ENCODE measurements at places on chromosomes 12 and 14.

DNA sequence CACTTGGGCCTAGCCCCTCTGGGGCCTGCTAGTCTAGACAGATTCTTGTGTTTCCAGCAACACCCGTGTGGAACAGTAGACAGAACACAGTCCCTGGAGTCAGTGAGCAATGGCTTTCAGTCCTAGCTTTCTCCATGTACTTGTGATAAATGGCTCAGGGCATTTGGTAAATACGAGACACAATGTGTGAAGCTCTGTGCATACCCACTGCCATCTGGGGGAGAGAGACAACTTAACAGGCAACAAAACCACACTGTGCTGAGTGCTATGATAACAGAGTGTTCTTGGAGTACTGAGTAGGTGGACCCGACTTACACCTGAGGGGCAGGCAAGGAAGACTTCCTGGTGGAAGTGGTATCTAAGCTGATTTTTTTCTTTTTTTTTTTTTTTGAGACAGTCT lies 86.3 kb upstream of the TBX3 start:
- DNase-seq: no peak

GRCh38 chr14:73715707-73716106 lies 1.5 kb upstream of the PNMA1 start:
- no peak for DNase-seq

- DNase-seq: no peak
These were observed 29.2 kb downstream of the ITPK1 start for GRCh38 chr14:93086441-93087055.

DNA sequence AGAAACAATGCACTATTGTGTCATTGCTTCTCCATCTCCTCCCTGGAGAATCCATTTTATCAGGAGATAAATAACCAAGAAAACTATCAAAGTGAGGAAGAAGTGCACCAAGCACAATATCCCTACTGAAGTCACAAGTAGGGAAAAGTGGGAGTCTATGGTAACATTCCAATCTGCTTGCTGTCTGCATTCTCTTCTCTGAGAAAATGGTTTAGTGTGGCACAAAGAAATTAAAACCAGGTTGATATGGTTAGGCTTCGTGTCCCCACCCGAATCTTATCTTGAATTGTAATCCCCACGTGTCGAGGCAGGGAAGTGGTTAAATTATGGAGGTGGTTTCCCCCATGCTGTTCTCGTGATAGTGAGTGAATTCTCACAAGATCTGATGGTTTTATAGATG lies 209.7 kb downstream of the PRKD1 start:
- DNase-seq: peak; percentile 63

DNA sequence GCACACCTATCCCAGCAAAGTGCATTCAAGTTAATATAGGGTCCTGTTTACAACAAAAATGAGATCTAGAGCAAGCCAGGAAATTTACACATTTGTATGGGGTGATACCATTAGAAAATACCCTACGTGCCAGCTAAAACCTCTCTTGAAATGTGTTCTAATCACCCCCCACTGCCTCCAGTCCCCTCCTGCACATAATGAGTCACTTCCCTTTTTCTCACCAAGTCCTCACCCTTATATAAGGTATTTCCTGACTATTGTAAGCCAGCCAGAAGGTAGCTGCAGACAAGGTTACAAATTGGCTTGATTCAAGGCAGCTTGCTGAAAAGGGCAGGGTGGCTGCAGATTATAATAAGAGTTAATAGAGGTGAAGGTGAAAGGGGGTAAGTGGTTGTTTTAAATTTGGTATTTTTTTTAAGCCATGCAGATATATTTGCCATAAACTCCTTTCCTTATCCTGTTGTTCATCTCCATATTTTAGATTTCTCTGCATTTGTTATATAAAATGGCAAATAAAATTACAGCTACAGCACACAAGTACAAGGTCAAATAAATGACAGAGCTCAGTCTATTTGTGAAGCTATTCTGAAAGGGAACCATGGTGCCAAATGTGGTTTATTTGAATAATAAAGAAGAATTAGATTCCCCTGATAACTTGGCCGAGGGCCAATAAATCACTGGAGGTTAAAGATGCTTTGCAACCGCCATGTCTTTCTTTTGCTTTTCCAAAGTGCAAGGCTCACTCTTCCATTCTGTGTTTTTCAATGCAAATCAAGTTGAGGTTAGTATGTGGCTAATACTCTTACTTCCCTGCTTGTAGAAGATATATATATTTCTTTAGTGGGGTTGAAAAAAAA lies 385.9 kb downstream of the EGLN3 start:
- peak; percentile 88 for DNase-seq

DNA sequence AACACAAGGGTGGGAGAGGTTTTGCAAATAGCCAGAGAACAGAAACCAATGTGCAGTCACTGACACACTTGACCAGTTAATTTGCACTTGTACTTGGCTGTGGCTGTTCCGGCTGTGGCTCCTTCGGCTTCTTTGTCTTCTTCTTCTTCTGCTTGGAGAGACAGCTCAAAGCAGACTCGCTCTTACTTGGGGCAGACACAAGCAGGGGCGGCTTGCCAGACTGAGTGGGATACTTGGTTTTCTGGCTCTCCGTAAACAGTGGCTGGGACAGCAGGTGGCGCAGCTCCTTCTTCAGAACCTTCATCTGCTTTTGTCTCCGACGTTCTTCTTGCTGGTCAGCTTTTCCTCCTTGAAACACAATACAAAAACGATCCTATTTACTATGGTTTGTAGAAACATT lies 25.0 kb downstream of the OTUB2 start:
- peak; percentile 32 for DNase-seq

DNA sequence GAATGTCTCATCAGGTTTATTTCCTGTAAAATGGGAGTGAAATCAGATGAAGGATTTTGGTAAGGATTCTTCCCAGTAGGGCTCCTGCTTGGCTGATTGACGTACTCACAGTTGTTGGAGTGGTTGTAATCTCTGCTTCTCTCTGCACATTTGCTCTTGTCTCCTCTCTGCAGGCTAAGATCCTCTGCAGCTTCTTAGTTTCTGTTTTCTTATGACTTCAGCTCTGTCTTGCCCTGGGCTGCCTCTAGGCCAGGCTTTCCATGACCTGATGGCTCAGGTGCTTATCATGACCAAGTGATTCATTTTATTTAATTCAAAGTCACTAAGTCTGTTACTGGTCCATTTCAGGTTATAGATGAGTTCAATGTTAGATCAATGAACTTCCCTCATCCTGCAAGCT lies 394.5 kb upstream of the DDHD1 start:
- no peak for DNase-seq

DNA sequence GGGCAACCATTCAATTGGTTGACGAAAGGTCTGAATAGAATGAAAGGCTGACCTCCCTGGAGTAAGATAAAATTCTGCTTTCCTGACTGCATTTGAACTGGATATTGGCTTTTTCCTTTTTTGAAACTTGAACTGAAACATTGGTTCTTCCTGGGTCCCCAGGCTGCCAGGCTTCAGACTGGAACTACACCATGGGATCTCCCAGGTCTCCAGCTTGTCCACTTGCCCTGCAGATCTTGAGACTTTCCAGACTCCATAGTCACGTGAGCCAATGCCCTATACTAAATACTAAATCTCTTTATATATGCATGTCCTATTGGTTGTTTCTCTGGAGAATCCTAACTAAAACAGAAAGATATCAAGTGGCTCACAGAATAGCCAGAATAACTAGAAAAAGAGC lies 118.7 kb upstream of the KRR1 start:
- no peak for DNase-seq

DNA sequence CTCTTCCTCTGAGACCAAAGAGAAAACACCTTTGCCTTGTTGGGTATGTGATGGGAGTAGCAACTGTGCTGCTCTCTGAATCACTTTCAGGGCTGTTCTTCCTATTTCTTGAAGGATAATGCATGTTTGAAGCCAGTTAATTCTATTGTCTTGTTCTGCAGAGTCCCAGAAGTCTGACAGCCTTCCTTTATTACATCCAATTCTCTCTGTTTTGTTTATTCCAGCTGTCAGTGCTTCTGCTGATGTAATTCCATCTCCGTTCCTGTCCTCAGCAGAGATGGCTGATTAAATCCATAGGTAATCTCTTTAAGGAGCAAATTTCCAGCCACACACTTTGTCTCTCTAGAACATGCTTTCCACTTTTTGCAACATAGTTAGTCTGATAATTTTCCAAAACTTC lies 59.7 kb downstream of the MGAT4C start:
- DNase-seq: no peak

DNA sequence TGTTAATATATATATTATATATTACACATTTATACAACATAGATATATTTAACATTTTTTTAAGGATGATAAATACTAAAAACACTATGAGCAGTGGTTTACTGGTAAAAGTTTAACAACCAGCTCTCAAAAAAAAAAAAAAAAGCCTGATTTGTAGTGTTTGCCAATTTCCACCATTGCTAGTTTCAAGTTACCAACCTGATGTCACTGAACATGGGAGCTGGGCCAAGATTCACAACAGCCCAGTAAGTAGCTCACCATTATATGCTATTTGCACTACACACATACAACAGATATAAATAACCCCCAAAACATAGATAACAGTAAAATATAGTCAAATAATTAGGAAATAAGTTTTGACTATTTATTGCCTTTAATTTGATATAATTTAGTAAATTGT lies 28.9 kb upstream of the TMX1 start:
- DNase-seq: peak; percentile 16

GRCh38 chr12:34350092-34351041 lies 328.1 kb downstream of the ALG10 start:
- DNase-seq: no peak

- peak; percentile 56 for DNase-seq
These were observed 3.5 kb downstream of the RSRC2 start for GRCh38 chr12:122523280-122523679.

GRCh38 chr14:29518335-29518734 lies 409.3 kb downstream of the PRKD1 start:
- peak; percentile 2 for DNase-seq

DNA sequence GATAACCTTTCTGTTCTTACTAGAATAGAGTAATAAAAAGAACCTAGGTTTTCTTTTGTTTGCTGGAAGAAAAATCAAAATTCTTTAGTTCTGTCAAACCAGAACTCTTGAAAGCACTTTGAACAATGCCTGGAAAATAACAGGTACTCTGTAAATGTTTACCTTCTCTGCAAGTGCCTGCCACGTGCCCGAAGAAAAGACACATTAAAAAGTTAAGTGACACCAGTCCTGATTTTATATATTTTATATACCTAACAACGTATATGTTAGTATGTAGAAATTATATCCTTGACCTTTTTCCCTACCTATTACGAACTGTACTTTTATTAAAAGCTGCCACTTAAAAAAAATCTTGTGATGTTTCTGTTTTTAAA lies 976 bp downstream of the THAP2 start:
- DNase-seq: no peak

- peak; percentile 64 for DNase-seq
These were observed 991.4 kb downstream of the NRXN3 start for GRCh38 chr14:79161571-79161970.

GRCh38 chr12:29149691-29150281 lies 708 bp downstream of the FAR2 start:
- no peak for DNase-seq

DNA sequence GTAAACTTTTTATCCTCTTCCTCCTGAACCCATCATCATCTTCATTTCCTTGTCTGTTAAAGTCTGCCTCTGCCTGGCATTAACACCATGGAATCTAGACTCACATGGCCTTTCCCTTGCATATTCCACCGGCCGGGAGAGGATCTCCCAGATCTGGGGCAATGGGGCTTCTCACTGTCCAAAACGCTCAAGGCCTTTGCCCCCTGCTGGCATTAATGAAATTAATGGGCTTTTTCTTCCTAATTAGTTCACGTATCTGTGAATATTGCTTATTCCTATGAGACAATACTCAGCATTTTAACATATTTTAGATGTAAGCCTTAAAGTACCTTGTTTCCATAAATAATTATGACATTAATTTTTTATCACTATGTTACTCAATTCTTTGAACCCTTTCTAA lies 42.9 kb upstream of the CAPRIN2 start:
- no peak for DNase-seq

GRCh38 chr14:51328064-51328771 lies 88.2 kb downstream of the TMX1 start:
- DNase-seq: peak; percentile 61

DNA sequence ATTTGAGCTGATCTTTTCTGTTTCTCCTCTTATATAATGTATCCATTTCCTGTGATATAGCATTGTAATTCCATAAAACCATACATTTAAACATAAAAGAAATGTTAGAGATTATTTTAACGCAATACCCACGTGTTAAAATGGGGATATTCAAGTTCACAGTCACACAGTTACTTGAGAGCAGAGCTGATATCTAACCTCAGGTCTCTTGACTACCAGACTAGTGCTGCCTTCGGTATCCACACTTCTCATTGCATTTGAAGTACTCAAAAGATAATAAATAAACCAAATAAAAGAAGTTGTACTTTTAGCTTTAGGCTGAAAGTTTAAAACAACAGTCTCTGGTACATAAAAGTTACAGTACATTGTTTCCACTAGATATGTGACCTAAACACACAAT lies 2.9 kb downstream of the CLECL1 start:
- DNase-seq: no peak

DNA sequence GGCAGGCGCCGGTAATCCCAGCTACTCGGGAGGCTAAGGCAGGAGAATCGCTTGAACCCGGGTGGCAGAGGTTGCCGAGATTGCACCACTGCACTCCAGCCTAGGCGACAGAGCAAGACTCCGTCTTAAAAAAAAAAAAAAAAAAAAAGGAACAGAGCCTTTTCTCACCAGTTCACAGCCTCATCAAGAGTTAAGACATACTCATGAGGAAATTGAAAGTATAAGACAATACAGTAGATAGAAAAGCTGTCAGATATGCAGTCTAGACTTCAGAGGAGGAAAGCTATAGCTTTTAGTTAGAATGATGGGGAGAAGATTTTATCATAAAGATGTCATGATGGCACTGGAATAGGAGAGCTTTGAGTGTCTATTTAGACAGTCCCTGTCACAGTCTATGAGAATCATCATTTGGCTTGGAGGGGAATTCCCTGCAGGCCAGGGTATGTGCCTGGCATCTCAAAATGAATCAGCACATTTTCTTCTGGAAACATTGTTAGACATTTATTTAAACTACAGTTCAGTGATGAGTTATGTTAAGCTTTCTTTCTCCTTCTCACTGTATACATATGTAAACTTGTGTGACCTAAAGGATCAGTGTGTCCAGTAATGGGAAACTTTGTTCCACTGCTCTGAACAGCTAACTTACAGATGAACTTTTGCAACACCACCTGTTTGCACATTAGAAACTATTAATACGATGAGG lies 2.9 kb upstream of the RAB35 start:
- DNase-seq: peak; percentile 78

GRCh38 chr14:24634158-24634557 lies at the start of gene GZMB:
GZMB (minus strand) TSS chr14:24634190; CDS start chr14:24634160, 30 bp downstream.
- DNase-seq: no peak

GRCh38 chr14:85487215-85487614 lies 42.7 kb upstream of the FLRT2 start:
- no peak for DNase-seq

DNA sequence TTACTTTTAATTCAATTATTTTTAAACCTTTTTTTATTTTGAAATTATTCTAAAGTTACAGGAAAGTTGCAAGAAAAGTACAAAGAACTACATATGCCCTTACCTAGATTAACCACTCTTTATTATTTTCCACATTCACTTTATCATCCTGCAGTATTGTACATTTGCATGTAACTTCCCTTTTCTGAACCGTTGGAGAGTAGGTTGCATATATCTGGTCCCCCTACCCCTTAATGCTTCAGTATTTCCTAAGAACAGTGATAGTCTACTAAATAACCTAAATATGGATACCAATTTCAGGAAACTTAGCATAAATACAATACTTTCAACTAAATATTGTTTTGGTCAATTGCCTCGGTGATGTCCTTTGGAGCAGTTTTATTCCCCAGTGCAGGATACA lies 15.0 kb downstream of the G2E3 start:
- DNase-seq: no peak

Data from fibroblast of skin of back (primary cell).